ENCODE measurements at places on chromosomes 16 and 17. TPM values are rescaled to one million over a fixed set of nuclear protein-coding genes. Genes with fewer than 3 reads are reported as not detected.

DNA sequence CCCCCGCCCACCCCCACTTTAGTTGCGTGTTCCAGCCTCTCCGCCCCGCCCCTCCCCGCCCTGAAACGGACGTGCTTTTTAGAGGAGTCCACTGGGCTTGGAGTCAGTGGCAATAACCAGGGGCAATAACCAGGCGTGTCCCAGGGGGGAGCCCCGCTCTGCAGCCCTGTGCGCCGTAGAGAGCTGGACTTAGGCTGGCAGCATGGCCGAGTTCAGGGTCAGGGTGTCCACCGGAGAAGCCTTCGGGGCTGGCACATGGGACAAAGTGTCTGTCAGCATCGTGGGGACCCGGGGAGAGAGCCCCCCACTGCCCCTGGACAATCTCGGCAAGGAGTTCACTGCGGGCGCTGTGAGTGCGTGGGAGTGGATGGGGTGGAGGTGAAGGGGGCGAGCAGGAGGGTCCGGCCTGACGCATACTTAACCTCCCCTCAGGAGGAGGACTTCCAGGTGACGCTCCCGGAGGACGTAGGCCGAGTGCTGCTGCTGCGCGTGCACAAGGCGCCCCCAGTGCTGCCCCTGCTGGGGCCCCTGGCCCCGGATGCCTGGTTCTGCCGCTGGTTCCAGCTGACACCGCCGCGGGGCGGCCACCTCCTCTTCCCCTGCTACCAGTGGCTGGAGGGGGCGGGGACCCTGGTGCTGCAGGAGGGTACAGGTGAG, at the start of gene ALOX15B:
Gene ALOX15B (plus strand): TSS at position 106 of the 657 bp plus-strand sequence. CDS start 97 bp downstream, at position 203.
- DNase-seq = no peak

DNA sequence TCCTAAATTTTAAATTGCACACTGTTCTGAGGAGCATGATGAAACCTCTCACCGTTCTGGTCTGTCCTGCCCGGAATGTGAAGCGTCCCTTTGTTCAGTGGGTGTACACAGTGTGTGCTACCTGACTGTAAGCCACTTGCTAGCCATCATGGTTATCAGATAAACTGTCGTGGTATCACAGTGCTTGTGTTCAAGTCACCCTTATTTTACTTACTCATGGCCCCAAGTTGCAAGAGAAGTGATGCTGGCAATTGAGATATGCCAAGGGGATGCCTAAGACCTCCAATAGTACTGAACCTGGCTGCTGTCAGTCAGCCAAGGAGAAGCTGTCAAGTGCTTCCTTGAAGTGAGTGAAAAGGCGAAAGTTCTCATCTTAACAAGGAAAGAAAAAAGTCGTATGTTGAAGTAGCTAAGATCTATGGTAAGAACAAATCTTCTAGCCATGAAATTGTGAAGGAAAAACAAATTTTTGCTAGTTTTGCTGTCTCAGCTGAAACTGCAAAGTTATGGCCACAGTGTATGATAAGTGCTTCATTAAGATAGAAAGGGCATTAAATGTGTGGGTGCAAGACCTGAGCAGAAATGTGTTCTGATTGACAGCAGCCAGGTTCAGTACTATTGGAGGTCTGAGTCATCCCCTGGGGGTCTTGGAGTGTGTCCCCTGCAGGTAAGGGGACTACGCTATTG, 5.8 kb downstream of the PIK3R6 start:
- no peak for DNase-seq

- DNase-seq = peak; percentile 98
Observed at GRCh38 chr17:29240968-29241963, 5.4 kb upstream of the CRYBA1 start.

- peak; percentile 55 for DNase-seq
Observed at GRCh38 chr17:57935833-57936807, 19.1 kb downstream of the CUEDC1 start.

DNA sequence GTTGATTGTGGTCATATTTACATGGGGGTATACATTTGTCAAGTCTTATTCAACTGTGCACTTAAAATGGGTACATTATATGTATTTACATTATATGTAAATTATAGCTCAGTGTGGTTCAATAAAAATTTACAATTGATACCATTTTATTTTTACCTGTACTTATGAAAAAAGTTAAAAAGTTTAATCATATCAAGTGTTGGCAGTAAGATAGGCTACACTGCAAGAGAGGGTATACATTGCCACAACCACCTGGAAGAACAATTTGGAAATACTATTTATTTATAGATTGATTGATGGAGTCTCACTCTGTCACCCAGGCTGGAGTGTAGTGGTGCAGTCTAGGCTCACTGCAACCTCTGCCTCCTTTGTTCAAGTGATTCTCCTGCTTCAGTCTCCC, 453.3 kb downstream of the XYLT1 start:
- DNase-seq = no peak

DNA sequence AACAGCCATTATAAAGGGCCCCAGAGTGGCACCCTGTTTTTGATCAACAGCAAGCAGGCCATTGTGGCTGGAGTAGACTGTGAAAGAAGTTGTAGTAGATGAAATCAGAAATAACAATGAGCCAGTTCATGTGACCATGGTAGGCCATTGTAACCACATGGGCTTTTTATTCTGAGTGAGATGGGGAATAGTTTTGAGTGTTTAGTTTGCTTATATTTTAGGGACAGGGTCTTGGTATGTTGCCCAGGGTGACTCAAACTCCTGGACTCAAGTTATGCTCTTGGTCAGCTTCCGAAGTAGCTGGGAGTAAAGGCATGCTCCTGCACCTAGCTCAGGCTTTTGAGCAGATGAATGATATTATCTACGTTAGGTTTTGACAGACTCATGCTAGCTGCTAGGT, 12.0 kb downstream of the CBFB start:
- peak; percentile 88 for DNase-seq

GRCh38 chr17:8002721-8003593, 542 bp downstream of the GUCY2D start:
- no peak for DNase-seq

DNA sequence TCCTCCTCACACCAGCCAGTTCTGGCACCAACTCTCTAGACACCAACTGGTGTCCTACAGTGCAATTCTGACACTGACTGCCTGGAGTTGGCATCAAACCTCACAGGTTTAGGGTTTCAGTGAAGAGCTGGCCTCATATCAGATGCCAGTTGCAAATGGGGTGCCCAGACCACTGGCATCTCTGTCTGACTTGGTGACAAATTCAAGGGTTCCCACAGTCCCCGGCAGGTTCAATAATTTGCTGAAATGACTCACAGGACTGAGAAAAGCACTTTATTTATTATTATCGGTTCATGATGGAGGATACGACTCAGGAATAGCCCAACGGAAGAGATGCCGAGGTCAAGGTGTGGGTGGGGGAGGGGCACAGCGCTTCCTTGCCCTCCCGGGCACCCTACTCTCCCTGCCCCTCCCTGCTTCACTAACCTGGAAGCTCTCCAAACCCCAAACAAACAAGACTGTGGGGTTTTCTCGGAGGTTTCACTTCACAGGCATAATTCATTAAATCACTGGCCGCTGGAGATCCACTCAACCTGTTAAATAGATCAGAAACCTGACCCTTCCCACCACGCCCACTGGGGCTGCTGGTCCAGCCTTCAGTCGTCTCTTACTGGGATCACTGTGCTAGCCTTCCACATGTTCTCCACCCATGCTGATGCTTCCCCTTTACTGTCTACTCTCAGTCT, 1.7 kb upstream of the NLRP1 start:
- peak; percentile 31 for DNase-seq

DNA sequence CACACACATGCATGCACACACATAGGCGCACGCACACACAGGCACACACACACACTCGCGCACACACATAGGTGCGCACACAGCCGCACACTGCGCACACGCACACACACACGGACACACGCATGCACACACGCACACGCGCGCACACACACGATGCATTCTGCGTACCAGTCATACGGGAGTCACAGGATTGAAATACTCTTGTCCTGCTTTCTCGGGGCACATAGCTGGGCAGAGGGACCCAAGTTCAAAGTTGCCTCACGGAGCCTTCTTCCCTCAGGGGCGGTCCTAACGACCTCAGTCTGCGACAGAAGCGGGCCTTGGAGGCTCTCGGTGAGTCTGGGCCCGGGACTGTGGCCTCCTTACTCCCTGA, 56.0 kb downstream of the MRM1 start:
- no peak for DNase-seq

DNA sequence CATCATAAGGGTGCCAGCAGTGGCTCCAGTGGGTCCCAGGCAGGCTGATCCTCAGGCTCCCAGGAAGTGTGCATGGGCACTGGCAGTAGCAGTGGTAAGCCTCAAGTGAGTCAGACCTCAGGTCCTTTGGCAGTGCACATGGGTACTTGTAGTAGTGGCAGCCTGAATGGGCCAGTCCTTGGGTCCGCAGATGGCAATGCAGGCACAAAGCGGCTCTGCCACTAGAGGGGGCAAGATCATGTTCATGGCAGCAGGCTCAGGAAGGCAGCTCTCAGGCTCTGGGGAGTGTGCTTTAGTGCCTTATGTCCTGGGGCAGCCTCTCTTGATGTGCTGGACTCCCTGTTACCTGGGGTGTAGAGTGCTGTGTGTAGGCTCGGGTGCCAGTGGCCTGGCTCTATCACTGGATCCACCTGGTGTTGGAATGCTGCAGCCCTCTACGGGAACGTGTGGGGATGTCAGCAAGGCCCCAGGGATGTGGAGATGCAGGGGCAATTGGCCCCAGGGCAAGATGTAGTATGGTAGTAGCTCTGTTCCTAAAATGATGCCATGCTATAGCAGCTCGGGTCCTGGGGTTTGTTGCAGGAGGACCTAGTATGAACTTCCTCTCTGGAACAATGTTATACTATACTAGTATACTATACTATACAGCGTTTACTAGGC, 11.0 kb downstream of the ACSM3 start:
- peak; percentile 53 for DNase-seq

DNA sequence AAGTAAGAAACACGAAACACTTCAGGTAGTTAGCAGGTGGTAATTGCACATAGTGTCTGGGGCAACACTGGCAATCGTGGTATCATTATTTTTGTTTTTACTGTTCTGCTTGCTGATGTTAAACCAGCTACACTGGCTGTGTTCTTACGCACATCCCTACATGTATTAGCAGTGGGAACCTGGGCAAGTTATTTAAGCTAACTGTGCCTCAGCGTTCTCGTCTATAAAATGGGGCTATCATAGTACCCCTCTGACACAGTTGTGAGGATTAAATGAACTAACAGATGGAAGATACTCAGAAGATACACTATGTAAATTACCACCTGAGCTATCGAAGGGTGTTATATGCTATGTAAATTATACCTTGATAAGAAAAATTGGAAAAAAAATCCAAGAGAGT, 117.4 kb downstream of the SNX29 start:
- DNase-seq = no peak

DNA sequence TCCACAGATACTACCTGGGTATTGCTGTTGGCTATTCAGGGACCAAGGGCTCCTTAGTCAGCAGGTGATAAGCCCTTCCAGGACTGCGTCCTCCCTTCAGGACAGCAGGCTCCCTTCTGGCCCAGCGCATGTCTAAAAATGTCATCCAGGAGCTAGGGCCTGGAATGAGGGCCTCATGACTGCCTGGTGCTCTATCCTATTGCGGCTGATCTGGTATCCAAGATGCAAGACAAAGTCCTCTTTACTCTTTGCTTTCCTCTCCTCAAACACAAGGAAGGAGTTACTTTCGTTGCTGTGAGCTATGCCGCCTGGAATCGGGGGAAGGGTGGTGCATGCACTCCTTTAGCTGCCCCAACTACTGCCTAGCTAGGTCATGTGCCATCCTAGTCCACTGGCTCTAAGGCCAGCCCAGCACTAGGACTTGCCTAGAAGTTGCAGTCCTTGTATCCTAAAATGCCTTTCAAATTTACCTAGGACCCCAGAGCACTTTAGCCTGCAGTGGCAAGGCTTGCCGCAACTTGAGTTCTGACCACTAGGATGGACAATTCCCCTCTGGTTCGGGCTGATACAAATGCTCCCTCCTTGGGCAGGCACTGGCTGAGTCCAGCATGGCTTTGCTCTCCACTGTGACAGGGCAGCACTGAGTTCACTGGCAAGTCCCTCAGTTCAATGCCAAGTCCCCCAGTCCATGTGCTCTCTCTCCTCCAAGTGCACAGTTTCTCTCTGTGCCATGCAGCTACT, 10.1 kb upstream of the TMEM219 start:
- no peak for DNase-seq

DNA sequence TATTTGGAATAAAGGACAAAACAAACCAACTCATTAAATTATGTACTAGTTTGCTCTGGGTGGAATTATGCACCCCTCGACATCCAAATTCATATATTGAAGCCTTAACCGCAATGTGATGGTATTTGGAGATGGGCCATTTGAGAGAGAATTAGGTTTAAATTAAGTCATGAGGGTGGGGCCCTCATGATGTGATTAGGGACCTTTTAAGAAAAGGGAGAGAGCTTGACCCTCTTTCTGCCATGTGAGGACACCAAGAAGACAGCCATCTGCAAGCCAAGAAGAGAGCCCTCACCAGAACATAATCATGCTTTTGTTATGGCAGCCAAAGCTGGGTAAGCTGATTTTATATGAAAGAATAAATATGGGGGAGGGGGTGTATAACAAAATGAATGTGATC, 2.0 kb downstream of the C16orf87 start:
- DNase-seq = no peak

GRCh38 chr17:39194089-39194984, 3.1 kb downstream of the CACNB1 start:
- peak; percentile 67 for DNase-seq

DNA sequence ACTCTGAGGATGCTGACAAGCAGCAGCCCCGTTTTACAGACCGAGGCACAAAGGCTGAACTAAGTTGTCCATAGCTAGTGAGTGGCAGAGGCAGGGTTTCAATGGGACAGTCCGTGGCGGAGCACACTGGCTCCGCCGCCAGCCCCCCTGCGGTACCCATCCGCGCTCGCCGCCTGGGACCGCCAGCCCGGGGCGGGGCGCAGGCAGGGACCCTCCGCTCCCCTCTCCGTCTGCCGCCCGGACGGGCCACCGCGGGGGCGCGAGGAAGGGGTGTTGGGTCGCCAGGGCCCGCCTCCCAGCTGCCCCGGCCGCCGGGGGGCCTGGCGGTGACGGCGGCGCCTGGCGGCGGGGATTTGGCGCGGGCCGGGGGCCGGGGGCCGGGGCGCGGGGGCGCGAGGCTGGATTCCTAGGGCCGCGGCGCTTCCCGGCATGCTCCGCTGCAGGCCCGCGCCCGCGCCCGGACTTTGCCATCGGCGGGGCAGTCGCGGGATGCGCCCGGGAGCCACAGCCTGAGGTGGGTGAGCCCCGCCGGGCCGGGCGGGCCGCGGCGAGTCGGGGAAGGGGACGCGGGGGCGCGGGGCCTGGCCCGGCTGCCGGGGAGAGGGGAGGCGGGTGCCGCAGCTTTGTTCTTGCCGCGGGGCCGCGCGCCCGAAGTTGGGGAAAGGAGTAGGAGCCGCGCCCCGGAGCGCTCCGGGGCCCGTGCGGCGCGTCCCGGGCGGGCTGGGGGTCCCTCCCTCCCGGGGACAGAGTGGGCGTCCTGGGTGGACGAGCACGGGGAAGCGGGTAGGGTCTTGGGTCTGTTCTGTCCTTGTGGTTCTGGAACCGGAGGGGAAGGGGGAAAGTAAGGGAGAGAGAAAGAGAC, at the start of gene TMEM98:
Gene TMEM98 (plus strand): TSS at position 430 of the 862 bp plus-strand sequence. CDS start 3,376 bp downstream, outside the sequence.
- DNase-seq = peak; percentile 12

OR3A3 gene
- not detected for total RNA-seq

DPEP1 gene
- not detected for total RNA-seq

GRN gene
- total RNA-seq = 39.2 TPM

SLC5A2 gene
- not detected for total RNA-seq

TTC19 gene
- total RNA-seq = 19.2 TPM

CCL14 gene
- not detected for total RNA-seq
